EH (cell line): ENCODE measurements at places on chromosomes 6 and 20.

DNA sequence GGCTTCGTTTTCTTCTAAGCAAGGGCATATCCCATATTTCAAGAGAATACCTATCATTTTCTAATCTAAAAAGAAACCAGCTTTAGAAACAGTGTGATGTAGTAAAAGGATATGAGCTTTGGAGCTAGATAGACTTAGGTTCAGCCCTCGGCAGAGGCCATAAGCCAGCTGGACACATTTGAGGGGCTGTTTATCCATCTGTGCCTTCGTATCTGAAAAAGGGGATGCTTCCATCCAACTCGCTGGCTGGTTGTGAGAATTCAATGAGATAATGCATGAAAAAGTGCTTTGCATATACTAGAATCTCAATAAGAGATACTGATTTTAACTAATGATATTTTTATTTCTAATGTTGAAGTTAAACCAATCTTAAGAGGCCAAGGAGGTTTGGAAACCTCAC lies 58.0 kb downstream of the PRL start:
- no peak for DNase-seq

DNA sequence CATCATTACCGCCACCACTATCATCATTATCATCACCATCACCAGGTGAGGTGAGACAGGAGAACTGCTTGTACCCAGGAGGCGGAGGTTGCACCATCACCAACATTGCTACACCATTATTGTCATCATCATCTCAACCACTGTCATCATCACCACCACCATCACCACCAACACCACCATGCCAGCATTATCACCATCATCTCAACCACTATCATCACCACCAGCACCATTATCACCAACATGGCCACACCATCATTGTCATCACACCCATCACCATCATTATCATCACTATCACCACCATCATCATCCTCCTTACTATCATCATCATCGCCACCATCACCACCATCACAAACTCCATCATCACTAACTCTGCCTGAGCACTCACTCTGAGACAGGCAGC lies 661.8 kb upstream of the DEFB115 start:
- no peak for DNase-seq

- DNase-seq, result no peak
Measured at GRCh38 chr20:23690581-23690980, 1.7 kb upstream of the CST4 start.

DNA sequence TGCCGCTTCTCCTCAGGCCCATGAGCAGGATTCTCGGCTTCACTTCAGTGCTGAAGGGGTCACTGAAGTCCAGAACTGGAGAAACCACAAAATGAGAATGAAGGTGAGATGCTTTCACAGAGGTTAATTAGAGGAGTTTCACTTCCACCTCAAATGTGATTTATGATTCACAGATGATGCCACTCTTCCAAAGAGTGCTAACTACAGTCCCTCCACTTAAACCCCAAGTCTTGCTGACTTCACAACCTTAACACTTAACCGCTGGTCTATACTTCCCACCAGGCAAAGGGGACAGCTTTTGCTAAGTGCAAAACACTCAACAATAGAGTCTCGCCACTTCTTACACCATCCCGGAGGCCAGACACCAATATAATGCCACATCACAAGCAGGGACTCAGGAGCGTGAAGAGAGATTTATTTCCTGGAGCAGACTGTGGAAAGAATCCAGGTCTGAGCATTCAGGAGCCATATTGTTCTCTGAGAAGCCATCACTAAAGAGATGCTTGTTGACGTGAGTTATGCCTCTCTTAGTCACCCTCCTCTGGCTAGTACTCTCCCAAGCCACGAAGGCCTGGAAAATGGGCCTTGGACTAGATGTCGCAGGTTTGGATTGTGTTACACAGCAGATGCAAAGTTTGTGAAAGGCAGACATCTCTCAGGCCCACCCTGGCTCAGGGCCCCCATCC lies 24.4 kb downstream of the RRAGD start:
- DNase-seq, result no peak

GRCh38 chr20:32589256-32589655 lies 4.1 kb upstream of the NOL4L start:
- DNase-seq, result peak; percentile 60

DNA sequence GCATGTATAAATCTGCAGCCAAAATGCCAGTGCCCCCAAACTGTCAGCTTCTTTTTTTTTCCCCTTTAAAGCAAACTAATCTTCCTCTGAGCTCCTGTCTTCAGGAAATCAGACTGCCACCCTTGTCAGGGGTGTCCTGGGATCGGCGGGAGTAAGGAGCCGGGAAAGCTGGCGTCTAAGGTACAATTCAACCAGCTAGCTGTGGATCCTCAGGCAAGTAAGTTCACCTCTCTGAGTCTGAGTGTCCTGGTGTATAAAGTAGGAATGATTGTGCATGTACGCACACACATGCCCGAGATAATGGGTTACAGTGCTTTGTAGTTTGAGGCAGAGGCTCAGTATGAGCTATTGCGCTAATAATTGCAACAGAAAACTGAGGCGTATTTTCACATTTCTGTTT lies 98.3 kb downstream of the ANKRD60 start:
- no peak for DNase-seq

GRCh38 chr6:53603386-53604116 lies 58.6 kb upstream of the GCLC start:
- DNase-seq, result peak; percentile 32

DNA sequence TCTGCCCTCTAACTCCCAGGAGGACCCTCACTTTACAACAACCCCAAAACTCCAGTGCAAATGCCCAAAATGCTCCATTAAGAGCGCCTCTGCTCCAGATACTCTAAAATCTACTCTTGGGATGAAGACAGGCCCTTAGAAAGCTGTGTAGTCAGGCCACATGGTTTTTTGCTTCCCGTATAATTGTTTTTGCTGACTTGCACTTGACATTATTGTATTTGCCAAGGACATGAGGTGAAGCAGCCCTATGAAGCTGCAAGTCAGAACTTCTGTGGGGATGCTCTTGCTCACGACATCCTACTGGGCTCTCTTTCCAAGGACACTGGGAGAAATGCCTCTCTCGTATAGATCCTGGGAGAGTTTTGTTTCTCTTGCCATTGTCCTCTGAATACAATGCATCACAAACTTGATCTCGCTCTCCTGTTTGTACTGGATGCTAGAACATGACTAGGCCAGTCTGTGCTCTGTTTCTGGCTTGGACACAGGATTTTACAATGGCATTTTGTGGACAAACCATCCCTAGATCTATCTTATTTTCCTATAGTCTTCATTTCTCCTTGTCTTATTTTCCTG lies 177.2 kb upstream of the DTNBP1 start:
- no peak for DNase-seq

DNA sequence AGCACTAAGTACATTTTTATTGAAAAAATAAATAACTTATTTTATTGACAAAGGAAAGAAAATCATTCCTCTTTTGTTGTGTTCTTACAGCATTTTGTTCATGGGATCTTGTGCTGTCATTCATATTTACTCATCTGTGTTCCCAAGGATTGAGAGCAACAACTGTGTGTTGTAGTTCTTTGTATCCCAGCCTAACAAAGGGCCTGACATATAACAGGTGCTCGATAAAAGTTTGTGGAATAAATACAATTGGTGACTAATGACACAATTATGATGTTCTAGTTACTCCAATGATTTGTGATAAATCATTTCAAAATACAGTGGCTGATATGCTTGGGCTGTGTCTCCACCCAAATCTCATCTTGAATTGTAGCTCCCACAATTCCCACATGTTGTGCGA lies 7.9 kb upstream of the OGFRL1 start:
- DNase-seq, result no peak

DNA sequence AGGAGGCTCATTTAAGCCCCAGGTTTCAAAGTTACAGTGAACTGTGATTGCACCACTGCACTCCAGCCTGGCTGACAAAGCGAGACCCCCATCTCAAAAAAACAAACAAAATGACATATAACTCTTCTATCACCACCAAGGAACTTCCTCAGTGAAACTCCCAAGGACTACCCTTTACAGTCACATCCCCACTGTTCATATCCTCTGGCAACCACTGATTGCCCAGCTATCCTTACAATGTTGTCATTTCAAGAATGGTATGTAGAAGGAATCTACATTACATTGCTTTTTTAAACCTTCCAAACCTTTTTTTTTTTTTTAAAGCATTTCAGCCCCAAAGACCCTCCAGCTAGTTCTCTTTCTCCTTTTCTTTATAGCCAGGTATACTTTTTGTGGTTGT lies 123.1 kb upstream of the CARMIL1 start:
- DNase-seq, result peak; percentile 84

- DNase-seq, result no peak
Measured at GRCh38 chr6:166636191-166636933, 9.3 kb upstream of the RPS6KA2 start.

- no peak for DNase-seq
Measured at GRCh38 chr6:55643861-55644260, 64.9 kb upstream of the HMGCLL1 start.

- DNase-seq, result peak; percentile 24
Measured at GRCh38 chr6:39102071-39102820, 12.7 kb downstream of the SAYSD1 start.

DNA sequence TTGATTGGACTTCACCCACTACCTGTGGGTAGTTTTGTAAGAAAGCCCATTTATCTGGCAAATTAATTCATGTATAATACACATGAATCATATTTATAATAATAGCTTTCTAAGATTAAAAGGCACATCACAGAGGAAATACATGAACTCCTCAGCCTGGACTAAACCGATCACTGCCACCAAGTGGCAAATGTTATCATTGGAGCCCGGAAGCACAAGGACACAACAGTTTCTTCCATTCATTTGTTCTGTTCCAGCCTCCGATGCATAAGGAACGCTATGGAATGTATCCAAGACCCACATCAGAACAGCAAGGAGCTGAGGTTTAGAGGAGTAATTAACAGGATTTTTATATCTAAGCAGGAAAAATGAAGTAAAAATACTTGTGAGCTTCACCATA lies 13.9 kb upstream of the IPCEF1 start:
- peak; percentile 62 for DNase-seq

DNA sequence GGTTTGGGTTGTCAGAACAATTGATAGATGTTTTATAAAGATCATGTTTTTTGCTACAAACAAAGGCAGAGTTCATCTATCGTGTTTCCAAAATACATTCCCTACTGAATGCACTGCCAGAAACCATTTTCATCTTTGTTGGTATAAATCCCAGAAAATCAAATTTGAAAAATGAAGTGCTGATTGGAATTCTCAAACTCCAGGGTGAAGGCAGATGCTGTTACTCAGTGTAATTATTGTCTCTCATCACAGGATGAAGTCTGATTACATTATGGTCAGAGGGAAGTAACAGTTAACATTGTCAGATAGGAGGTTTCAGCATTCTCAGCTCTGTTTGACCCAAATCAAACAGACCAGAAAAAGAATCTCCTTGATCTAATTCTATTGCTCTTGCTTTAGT lies 198.4 kb upstream of the KCNK16 start:
- DNase-seq, result no peak

- DNase-seq, result no peak
Measured at GRCh38 chr6:5481750-5482149, 220.4 kb downstream of the FARS2 start.

DNA sequence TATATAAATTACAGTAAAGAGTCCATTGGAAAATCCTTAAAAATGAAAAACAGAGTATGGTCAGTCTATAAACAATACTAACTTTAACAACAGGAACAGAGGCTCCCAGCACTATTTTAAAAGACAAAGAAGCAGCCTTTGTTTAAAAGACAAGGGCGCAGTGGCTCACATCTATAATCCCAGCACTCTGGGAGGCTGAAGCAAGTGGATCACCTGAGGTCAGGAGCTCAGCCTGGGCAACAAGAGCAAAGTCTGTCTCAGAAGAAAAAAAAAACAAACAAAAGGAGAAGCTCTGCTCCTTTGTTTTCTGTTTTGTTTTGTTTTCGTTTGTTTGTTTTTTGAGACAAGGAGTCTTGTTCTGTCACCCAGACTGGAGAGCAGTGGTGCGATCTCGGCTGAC lies 89.4 kb downstream of the DTNBP1 start:
- DNase-seq, result no peak

GRCh38 chr6:51996296-51996947 lies 91.0 kb downstream of the PKHD1 start:
- DNase-seq, result no peak

GRCh38 chr20:34037767-34038166 lies 44.1 kb downstream of the RALY start:
- DNase-seq, result no peak

DNA sequence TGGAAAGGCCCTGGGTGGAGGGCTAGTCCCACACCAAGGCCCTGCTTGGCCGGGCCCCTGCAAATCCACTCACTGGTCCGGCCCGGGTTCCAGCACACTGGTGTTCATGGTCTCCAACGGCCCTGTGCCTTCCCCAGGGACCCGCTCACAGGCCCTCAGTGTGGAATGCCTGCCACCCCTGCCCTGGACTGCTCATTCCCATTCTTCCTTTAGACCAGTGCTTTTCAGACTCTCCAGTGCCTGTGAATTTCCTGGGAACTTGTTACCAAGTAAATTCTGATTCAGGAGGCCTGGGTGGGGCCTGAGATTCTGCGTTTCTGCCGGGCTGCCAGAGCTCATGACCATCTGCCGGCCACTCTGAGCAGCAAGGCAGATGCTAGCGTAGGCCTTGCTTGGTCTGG lies 5.7 kb upstream of the PXDC1 start:
- no peak for DNase-seq

DNA sequence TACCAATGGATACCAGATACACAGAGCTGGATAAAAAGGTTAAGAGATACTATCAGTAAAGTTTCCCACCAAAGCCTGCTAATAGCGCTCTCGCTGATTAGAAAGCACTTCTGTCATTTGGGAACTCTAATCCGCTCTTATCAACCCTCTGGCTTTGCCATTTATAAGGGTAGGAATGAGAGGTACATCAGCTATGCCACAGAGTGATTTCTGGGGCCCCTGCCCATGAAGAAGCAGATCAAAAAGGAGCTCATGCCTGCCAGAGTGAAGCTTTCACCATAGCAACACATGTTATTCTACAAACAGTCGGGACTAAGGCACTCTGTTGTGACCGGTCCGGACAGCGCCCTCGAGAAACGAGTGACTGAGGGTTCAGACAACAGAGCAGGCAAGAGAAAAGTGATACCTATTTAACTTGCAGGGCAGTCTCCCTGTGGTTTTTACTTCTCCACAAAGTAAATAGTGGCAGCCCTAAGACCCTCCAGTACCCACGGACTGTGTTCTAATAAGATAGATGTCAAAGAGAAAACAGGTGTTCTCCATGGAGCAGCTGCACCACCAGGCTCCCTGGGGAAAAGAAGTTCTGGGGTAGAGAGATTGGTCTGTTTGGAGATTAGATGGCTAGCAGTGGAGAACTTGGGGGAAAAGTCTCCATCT lies 5.6 kb downstream of the TRAM2 start:
- DNase-seq, result peak; percentile 55

GRCh38 chr6:25387483-25387882 lies 108.3 kb downstream of the CARMIL1 start:
- DNase-seq, result no peak

DNA sequence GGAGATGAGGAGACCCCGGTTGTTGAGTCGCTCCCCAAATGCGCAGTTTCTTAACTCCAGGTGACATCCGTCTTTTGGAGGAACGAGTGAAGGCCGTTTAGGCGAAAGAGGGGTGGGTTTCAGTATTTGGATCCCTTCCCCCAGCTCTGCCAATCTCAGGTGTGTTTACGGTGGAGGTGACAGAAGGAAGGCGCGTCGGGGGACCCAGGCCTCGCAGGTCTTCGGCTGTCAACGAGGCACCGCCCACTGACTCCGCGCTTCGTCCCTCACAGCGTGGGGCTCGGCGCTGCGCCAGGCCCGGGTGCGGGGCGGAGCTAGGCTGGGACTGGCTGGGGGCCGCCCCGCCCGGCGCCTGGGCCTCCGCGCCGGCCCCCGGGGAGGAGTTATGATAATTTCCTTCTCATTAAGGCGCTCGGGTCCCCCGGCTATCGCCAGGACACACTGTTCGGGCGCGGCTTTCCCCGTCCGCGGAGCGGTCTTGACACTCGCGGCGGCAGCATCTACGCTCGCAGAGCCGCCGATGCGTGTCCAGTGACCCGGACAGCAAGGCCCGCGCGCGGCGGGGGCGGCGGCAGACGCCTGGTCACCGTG lies at the start of gene TFAP2C:
Gene TFAP2C (plus strand): TSS at position 434 of the 591 bp plus-strand sequence. CDS start 239 bp downstream, outside the sequence.
- peak; percentile 88 for DNase-seq
